ENCODE measurements at places on chromosomes 12 and 14.

- no peak overlapping the region for H3K27ac ChIP-seq
- no peaks in the 10 kb centered on the region for H3K27me3 ChIP-seq
- H3K4me3 ChIP-seq: no peak overlapping the region
- no peak for DNase-seq
- no peaks in the 10 kb centered on the region for H3K4me1 ChIP-seq
- H3K36me3 ChIP-seq: no peaks in the 10 kb centered on the region
Measured at GRCh38 chr14:105157872-105158271, 10.7 kb downstream of the JAG2 start.

DNA sequence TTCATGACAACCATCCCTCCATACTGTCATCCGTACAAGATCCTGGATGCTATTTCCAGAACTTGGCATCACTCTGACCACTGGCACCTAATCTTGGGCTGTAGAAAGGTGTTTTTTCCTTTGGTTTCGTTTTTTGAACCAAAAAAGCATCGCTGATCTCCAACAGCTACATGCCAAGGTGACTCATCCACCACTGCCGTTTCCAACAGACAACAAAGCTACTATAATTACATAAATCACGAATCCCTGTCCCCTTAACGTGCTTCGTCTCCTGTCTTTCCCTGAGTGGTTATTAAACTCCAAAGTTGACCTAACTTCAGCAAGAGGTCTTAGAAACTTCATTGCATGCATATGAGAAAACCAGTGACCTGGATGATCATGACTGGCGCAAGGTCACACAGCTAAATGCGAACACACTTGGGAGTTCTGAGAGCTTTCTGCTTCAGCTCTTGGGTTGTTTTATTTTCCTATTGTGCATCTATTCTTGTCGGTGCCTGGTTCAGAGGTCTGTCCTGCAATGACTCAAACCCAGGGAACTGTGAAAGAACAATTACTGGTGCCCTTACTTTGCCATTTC, 99.9 kb downstream of the PPM1H start:
- no peaks in the 10 kb centered on the region for H3K4me1 ChIP-seq
- H3K4me3 ChIP-seq: no peak overlapping the region
- DNase-seq: no peak
- H3K27ac ChIP-seq: no peak overlapping the region
- H3K36me3 ChIP-seq: no peaks in the 10 kb centered on the region
- H3K27me3 ChIP-seq: no peaks in the 10 kb centered on the region

GRCh38 chr14:38120109-38120508, 87.6 kb upstream of the SSTR1 start:
- no peak overlapping the region for H3K27ac ChIP-seq
- no peak for DNase-seq
- no peaks in the 10 kb centered on the region for H3K36me3 ChIP-seq

DNA sequence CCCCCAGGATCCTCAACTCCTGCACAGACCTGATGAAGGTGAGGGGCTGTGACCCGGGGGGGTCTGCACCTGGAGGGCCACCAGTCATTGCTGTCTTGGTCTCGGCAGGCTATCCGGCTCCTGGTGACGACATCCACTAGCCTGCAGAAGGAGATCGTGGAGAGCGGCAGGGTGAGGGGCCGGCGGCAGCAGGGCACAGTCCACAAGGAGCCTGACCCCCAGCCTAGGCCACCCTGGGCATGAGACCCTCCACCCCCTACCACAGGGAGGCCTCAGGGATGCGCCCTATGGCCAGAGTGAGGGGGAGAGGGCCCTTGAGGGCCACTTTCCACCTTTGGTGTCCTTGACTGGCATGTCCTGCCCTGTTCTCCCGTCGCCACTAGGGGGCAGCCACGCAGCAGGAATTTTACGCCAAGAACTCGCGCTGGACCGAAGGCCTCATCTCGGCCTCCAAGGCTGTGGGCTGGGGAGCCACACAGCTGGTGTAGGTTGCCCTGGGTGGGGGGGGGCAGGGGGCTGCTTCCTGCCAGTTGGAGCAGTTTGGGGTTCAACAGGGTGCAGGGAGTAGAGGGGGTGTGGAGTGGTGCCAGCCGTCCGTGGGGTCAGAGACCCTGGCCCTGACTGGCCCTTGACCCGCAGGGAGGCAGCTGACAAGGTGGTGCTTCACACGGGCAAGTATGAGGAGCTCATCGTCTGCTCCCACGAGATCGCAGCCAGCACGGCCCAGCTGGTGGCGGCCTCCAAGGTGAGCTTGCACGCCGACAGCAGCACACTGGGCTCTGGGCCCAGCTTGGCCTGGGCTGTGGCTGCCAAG, 25.0 kb downstream of the HIP1R start:
- no peaks in the 10 kb centered on the region for H3K27me3 ChIP-seq
- DNase-seq: peak; percentile 80
- peaks cover 29% of the 10 kb centered on the region for H3K4me1 ChIP-seq
- no peak overlapping the region for H3K4me3 ChIP-seq
- H3K36me3 ChIP-seq: no peaks in the 10 kb centered on the region

GRCh38 chr12:42742716-42743115, 153.2 kb upstream of the PRICKLE1 start:
- H3K36me3 ChIP-seq: no peaks in the 10 kb centered on the region
- no peaks in the 10 kb centered on the region for H3K4me1 ChIP-seq
- no peak for DNase-seq
- no peaks in the 10 kb centered on the region for H3K27me3 ChIP-seq
- H3K27ac ChIP-seq: no peak overlapping the region
- H3K4me3 ChIP-seq: no peak overlapping the region

DNA sequence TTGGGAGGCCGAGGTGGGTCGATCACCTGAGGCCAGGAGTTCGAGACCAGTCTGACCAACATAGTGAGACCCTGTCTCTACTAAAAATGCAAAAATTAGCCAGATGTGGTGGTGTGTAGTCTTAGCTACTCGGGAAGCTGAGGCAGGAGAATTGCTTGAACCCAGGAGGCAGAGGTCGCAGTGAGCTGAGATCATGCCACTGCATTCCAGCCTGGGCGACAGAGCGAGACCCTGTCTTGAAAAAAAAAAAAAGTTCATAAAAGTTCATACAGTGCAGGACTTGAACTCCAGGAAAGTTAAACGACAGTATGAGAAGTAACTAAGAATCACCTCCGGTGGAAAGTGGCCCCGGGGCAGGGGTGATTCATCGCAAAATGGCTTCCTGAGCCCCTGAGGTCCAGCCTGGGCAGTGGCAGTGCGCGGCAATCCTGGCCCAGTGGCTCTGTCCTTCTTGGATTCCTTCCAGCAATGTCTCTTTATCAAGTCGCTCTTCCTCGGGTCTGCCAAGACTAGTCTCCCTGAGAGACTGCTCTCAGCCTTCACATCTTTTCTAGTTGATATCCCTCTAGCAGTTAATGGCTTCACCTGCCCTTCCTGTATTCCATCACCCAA, 16.7 kb upstream of the MAP1LC3B2 start:
- no peak for DNase-seq
- H3K27me3 ChIP-seq: no peaks in the 10 kb centered on the region
- no peaks in the 10 kb centered on the region for H3K36me3 ChIP-seq
- peaks cover 5% of the 10 kb centered on the region for H3K4me1 ChIP-seq
- no peak overlapping the region for H3K27ac ChIP-seq

- no peaks in the 10 kb centered on the region for H3K4me1 ChIP-seq
- H3K27ac ChIP-seq: no peak overlapping the region
- H3K27me3 ChIP-seq: no peaks in the 10 kb centered on the region
- peaks cover 3% of the 10 kb centered on the region for H3K36me3 ChIP-seq
Measured at GRCh38 chr12:125110641-125111360, 45.6 kb downstream of the AACS start.

DNA sequence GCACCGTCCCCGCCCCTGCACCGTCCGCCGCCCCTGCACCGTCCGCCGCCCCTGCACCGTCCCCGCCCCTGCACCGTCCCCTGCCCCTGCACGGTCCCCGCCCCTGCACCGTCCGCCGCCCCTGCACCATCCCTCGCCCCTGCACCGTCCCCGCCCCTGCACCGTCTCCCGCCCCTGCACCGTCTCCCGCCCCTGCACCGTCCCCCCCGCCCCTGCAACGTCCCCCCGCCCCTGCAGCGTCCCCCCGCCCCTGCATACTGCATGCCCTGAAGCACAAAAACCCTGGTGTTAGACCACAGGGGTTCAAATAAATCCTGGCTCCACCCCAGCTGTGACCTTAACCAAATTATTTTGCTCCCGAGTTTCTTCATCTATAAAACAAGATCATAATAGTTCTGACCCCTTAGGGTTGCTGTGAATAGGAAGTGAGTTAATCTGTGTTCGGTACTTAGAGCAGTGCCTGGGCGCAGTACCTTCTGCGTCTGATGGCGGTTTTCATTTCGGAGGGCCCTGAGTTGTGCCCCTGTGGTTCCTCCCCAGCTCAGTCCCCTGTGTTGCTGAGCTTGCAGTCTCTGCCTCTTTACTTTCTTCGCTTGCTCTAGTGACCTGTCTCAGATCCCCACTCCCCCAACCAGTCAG, 38.1 kb downstream of the ESRRB start:
- no peak overlapping the region for H3K27ac ChIP-seq
- H3K4me3 ChIP-seq: no peak overlapping the region
- no peaks in the 10 kb centered on the region for H3K27me3 ChIP-seq
- H3K4me1 ChIP-seq: no peaks in the 10 kb centered on the region

- no peaks in the 10 kb centered on the region for H3K36me3 ChIP-seq
- no peaks in the 10 kb centered on the region for H3K27me3 ChIP-seq
- no peak for DNase-seq
Measured at GRCh38 chr12:40552868-40553267, 139.4 kb upstream of the CNTN1 start.

DNA sequence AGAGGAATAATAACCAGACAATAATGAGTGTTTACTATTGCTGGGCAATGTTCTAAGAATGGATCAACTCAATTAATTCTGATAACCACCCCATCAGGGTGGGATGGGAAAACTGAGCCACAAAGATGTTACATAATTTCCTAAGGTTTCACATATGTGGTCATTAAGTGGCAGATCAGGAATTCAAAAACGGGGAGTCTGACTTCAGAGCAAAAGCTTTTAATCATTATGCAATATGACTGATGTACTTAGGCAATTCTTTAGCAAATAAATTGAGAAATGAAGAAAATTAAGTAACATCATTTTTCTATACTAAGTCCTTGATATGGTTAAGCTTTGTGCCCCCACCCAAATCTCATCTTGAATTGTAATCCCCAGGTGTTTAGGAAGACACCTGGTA, 53.4 kb downstream of the PLCZ1 start:
- no peaks in the 10 kb centered on the region for H3K4me1 ChIP-seq
- no peak for DNase-seq
- no peaks in the 10 kb centered on the region for H3K27me3 ChIP-seq
- H3K4me3 ChIP-seq: no peak overlapping the region
- H3K27ac ChIP-seq: no peak overlapping the region
- no peaks in the 10 kb centered on the region for H3K36me3 ChIP-seq

- H3K36me3 ChIP-seq: no peaks in the 10 kb centered on the region
- H3K27me3 ChIP-seq: no peaks in the 10 kb centered on the region
- no peak overlapping the region for H3K4me3 ChIP-seq
- no peak for DNase-seq
- no peak overlapping the region for H3K27ac ChIP-seq
Measured at GRCh38 chr14:94648801-94649200, 36.6 kb downstream of the SERPINA3 start.

- H3K4me1 ChIP-seq: no peaks in the 10 kb centered on the region
- H3K27ac ChIP-seq: no peak overlapping the region
- H3K36me3 ChIP-seq: no peaks in the 10 kb centered on the region
- H3K4me3 ChIP-seq: no peak overlapping the region
- DNase-seq: no peak
Measured at GRCh38 chr12:17661250-17661649, 428.7 kb downstream of the RERGL start.

DNA sequence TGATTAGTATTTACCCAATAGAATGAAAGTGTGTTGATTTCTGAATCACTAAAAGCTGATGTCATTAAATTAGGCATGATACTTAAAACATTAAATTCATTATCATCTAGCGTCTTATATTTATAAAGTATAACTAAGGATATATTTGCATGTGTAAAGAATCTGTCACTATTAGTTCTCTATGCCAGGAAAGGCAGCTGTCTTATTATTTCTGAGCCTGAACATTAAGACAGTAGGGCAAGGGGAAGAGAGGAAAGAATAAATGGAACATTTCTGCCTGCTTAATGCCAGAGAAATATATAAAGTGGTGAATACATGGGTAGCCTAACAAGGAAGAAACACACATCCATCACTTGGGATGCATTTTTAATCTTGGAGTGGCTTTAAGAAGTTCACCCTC, 965.1 kb upstream of the TMEM132C start:
- H3K27ac ChIP-seq: no peak overlapping the region
- DNase-seq: no peak
- H3K27me3 ChIP-seq: no peaks in the 10 kb centered on the region
- no peak overlapping the region for H3K4me3 ChIP-seq

- no peaks in the 10 kb centered on the region for H3K4me1 ChIP-seq
- no peak for DNase-seq
- no peak overlapping the region for H3K4me3 ChIP-seq
Measured at GRCh38 chr12:86376052-86376451, 119.9 kb upstream of the MGAT4C start.

GRCh38 chr14:63245893-63246292, 41.6 kb downstream of the RHOJ start:
- no peaks in the 10 kb centered on the region for H3K27me3 ChIP-seq
- no peak overlapping the region for H3K4me3 ChIP-seq
- no peak overlapping the region for H3K27ac ChIP-seq

DNA sequence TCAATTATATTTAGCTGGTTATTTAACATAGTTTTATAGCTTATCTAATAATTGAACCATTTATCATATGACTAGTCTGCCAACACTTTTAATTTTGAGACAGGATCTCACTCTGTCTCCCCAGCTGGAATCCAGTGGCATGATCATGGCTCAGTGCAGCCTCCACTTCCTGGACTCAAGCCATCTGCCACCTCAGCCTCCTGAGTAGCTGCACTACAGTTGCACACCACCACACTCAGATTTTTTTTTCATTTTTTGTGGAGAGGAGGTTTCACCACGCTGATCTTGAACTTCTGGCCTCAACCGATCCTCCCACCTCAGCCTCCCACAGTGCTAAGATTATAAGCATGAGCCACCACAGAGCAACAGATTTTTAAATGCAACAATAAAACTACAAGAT, 151.4 kb upstream of the MDGA2 start:
- H3K4me3 ChIP-seq: no peak overlapping the region
- no peaks in the 10 kb centered on the region for H3K36me3 ChIP-seq

GRCh38 chr12:120367233-120367923, 1.6 kb downstream of the MSI1 start:
- H3K4me1 ChIP-seq: no peaks in the 10 kb centered on the region
- no peak for DNase-seq
- H3K27ac ChIP-seq: peak overlapping the region; percentile 21

- no peaks in the 10 kb centered on the region for H3K36me3 ChIP-seq
- no peak overlapping the region for H3K4me3 ChIP-seq
- H3K4me1 ChIP-seq: no peaks in the 10 kb centered on the region
- no peak overlapping the region for H3K27ac ChIP-seq
- no peak for DNase-seq
Measured at GRCh38 chr12:32671930-32672780, 6.9 kb upstream of the DNM1L start.

DNA sequence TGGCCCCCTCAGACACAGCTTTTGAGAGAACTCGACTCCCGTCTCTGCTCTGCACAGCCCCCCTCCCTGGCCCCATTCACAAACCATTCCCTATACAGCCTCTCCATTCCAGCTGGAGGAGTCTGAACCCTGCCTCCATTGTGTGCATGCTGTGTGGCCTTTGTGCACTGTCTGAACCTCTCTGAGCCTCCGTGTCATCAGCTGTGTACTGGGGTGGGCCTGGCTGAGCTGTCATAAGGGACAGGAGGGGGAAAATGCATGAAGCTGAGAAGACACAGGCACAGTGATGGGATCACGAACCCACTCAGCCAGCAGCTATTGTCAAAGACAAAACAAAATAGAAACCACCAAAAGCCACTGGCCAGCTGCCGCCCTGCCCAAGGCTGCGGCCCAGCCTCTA, 130.8 kb downstream of the RFLNA start:
- no peak for DNase-seq
- no peak overlapping the region for H3K4me3 ChIP-seq
- peaks cover 17% of the 10 kb centered on the region for H3K4me1 ChIP-seq
- H3K27me3 ChIP-seq: no peaks in the 10 kb centered on the region
- H3K27ac ChIP-seq: peak overlapping the region; percentile 45
- no peaks in the 10 kb centered on the region for H3K36me3 ChIP-seq
